ENCODE measurements at places on chromosomes 6 and 20.
A peak's percentile ranks its signal among the peaks of the same experiment; 100 is the strongest.

DNA sequence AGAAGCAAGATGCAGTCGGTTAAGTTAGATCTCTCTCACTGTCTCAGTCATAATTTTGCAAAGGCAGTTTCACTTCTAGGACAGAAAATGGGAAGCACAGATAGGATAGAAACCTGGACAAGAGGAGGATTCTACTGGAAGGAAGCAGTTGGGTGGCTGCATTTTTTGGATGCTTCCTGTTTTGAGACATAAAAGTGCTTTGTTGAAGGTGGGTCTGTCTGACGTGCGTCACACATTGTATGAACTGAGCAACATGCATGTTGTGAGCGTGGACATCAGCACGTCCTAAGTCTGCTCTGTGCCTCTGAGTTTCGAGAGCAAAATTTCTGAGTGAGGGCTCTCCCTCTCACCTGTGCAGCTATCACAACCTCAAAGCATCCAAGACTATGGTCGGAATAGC, 68.7 kb upstream of the SNX9 start:
- DNase-seq = no peak
- H3K36me3 ChIP-seq = no peaks in the 10 kb centered on the region
- peaks cover 68% of the 10 kb centered on the region for H3K27me3 ChIP-seq
- no peak overlapping the region for H3K4me3 ChIP-seq

GRCh38 chr20:32632461-32633354, 41.0 kb downstream of the C20orf203 start:
- H3K27me3 ChIP-seq = peaks cover 23% of the 10 kb centered on the region
- no peak overlapping the region for H3K27ac ChIP-seq
- DNase-seq = no peak
- H3K4me1 ChIP-seq = peaks cover 4% of the 10 kb centered on the region
- H3K4me3 ChIP-seq = no peak overlapping the region
- no peaks in the 10 kb centered on the region for H3K36me3 ChIP-seq

DNA sequence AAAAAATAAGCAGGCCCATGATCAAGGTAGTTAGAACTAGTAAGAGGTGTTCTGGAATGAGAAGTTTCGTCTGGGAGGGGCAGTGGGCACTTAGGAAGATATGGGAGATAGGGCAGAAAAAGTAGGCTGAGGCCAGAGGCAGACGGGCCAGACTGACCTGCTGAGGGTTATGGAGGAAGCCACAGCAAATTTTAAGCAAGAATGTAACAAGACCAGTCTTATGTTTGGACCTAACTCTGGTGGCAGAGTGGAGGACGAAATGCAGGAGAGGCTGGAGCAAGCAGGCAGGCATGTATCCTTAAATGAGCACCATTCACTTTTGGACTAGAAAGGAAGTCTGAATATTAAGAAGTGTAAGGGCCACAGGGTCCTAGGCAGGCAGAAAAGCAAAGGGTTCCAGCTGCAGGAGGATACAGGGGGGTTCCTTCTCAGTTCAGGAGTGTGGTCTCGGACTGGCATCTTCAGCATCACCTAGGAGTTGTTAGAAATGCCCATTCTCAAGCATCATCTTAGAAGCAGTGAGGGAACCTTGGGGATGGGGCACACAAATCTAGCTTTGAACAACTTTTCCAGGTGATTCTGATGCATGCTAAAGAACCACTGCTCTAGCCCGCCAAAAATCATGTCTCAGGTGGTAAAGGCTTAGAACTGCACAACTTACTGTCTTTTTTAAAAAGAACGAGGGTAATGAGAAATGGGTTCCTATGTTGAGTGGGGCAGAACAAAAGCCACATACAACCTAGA, 1.7 kb upstream of the DSTN start:
- H3K4me1 ChIP-seq = peaks cover 16% of the 10 kb centered on the region
- peaks cover 12% of the 10 kb centered on the region for H3K36me3 ChIP-seq
- DNase-seq = no peak
- H3K4me3 ChIP-seq = peak overlapping the region; percentile 98
- no peaks in the 10 kb centered on the region for H3K27me3 ChIP-seq

GRCh38 chr20:45913116-45913515, 1.2 kb upstream of the PLTP start:
- H3K27me3 ChIP-seq = peaks cover 6% of the 10 kb centered on the region
- peaks cover 6% of the 10 kb centered on the region for H3K36me3 ChIP-seq
- H3K4me1 ChIP-seq = peaks cover 16% of the 10 kb centered on the region
- no peak overlapping the region for H3K4me3 ChIP-seq
- no peak for DNase-seq

DNA sequence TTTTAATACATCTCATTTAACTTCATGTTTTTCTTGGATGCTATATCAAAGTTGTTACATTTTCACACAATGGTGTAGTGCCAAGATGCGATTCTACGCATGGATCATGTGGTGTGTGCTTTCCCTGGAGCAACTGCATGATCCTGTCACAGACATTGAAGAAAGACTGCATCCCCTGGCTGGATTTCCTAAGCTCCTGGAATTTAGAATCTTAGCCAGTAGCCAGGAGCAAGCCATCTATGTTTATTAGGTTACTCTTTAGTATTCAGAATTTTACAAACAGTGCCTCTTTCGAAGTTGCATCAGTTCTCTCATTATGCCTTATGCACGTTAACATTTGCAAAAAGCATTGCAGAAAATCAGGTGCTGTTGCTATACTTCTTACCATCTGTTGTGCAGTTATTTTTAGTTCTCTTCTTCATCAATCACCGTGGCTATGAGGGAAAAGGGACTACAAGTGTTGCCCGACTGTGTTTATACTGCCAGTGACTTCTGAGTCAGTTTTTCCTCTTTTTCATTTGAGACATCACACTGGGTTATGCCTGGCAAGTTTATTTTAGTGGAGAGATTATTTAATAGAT, 584.2 kb downstream of the BCKDHB start:
- H3K36me3 ChIP-seq = peaks cover 3% of the 10 kb centered on the region
- DNase-seq = no peak
- H3K27ac ChIP-seq = no peak overlapping the region
- no peak overlapping the region for H3K4me3 ChIP-seq
- no peaks in the 10 kb centered on the region for H3K4me1 ChIP-seq
- no peaks in the 10 kb centered on the region for H3K27me3 ChIP-seq

GRCh38 chr20:20235681-20236080, 132.2 kb upstream of the INSM1 start:
- peaks cover 40% of the 10 kb centered on the region for H3K27me3 ChIP-seq
- no peak overlapping the region for H3K4me3 ChIP-seq
- H3K27ac ChIP-seq = no peak overlapping the region
- DNase-seq = no peak

GRCh38 chr6:168988801-168989200, 264.8 kb downstream of the THBS2 start:
- no peaks in the 10 kb centered on the region for H3K36me3 ChIP-seq
- H3K27ac ChIP-seq = no peak overlapping the region
- no peaks in the 10 kb centered on the region for H3K4me1 ChIP-seq
- no peak overlapping the region for H3K4me3 ChIP-seq
- peaks cover 7% of the 10 kb centered on the region for H3K27me3 ChIP-seq

DNA sequence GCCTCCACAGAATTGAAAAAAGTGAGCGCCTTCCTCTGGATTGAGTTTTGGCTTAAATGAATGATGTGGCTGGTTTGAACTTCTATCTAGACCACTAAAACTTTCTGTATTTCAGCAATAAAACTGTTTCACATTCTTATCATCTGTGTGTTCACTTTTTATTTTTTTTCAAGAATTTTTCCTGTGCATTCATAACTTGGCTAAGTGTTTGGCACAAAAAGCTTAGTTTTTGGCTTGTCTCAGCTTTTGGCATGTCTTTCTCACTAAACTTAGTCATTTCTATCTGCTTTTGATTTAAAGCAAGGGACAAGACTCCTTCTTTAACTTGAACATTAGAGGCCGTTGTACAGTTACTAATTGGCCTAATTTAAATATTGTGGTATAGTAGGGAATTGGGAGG, 1015.1 kb downstream of the EPHA7 start:
- H3K4me1 ChIP-seq = no peaks in the 10 kb centered on the region
- no peaks in the 10 kb centered on the region for H3K27me3 ChIP-seq
- H3K36me3 ChIP-seq = no peaks in the 10 kb centered on the region
- H3K27ac ChIP-seq = no peak overlapping the region

- H3K4me3 ChIP-seq = peak overlapping the region; percentile 91
- H3K27ac ChIP-seq = peak overlapping the region; percentile 87
- H3K36me3 ChIP-seq = peaks cover 8% of the 10 kb centered on the region
These were observed 826 bp upstream of the PYGB start for GRCh38 chr20:25247000-25247517.

GRCh38 chr20:13341737-13342393, 120.8 kb downstream of the ISM1 start:
- DNase-seq = no peak
- no peaks in the 10 kb centered on the region for H3K36me3 ChIP-seq
- no peak overlapping the region for H3K27ac ChIP-seq
- no peak overlapping the region for H3K4me3 ChIP-seq
- H3K27me3 ChIP-seq = peaks cover 10% of the 10 kb centered on the region

DNA sequence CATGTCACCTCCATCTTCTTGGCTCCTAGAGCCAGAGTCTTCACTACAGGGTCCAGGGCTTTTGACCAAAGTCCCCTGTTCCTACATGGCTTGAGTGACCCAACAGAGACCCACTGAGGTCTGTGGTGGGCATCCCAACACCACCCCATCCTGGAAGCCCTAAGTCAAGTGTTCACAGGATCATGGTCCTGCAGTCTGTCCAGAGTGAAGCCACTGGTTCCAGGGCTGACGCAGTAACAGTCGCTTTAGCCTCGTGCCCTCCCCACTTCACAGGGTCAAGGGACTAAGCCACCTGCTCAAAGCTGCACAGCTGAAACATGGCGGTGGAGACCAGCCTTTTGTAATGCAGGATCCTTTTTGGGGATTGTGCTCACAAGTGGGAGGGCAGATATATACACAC, 133.9 kb downstream of the JPH2 start:
- H3K4me3 ChIP-seq = no peak overlapping the region
- H3K36me3 ChIP-seq = no peaks in the 10 kb centered on the region
- DNase-seq = no peak
- no peak overlapping the region for H3K27ac ChIP-seq
- peaks cover 20% of the 10 kb centered on the region for H3K27me3 ChIP-seq
- H3K4me1 ChIP-seq = peaks cover 1% of the 10 kb centered on the region

DNA sequence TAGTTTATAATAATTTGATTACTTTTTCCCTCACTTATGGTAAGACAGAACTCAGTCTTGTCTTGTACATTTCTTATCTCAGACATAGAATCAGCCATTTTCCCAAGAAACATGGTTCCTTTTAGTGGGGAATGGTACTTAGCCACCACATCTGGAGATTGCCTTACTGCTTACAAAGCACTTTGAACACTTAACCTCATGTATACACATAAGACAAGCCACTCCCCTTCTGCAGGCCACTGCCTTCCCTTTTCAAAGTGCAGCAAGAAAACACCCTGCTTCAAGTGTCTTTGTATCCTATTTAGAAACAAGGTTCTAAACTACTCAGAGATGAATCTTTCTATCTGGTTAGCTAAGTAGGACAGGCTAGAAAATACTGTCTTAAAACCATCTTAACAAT, 159.2 kb downstream of the UBE3D start:
- H3K4me1 ChIP-seq = no peaks in the 10 kb centered on the region
- H3K36me3 ChIP-seq = no peaks in the 10 kb centered on the region
- no peak for DNase-seq
- H3K27ac ChIP-seq = no peak overlapping the region
- no peak overlapping the region for H3K4me3 ChIP-seq

DNA sequence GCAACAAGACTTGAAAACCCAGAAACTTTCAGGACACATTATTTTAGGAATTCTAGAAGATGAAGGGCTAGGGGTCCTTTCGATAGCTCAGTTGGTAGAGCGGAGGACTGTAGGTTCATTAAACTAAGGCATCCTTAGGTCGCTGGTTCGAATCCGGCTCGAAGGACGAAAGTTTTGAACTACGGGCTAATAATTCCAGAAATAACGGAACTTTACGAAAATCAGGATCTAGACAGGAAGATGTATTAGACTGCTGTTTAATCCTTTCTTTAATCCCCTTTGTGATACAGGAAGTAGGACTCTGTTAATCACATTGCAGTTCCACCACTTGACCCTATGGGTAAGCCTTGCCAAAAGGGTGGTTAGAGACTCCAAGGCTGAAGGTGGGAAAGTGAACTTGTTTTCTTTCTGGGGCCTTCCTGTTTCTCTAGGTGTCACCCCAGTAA, 21.2 kb upstream of the ABT1 start:
- H3K4me3 ChIP-seq = no peak overlapping the region
- H3K4me1 ChIP-seq = peaks cover 23% of the 10 kb centered on the region
- no peak for DNase-seq
- peaks cover 38% of the 10 kb centered on the region for H3K36me3 ChIP-seq
- H3K27me3 ChIP-seq = no peaks in the 10 kb centered on the region
- no peak overlapping the region for H3K27ac ChIP-seq

- no peak for DNase-seq
- peaks cover 68% of the 10 kb centered on the region for H3K27me3 ChIP-seq
- H3K4me3 ChIP-seq = no peak overlapping the region
- peaks cover 2% of the 10 kb centered on the region for H3K36me3 ChIP-seq
- H3K4me1 ChIP-seq = peaks cover 17% of the 10 kb centered on the region
These were observed 3.1 kb downstream of the RAET1G start for GRCh38 chr6:149919834-149920225.

- H3K27me3 ChIP-seq = no peaks in the 10 kb centered on the region
- no peak overlapping the region for H3K27ac ChIP-seq
- H3K4me3 ChIP-seq = no peak overlapping the region
- H3K4me1 ChIP-seq = no peaks in the 10 kb centered on the region
These were observed 619.2 kb downstream of the C6orf118 start for GRCh38 chr6:164690241-164690640.

- no peak overlapping the region for H3K27ac ChIP-seq
- H3K4me1 ChIP-seq = no peaks in the 10 kb centered on the region
- no peak for DNase-seq
- no peak overlapping the region for H3K4me3 ChIP-seq
- no peaks in the 10 kb centered on the region for H3K36me3 ChIP-seq
These were observed 94.1 kb downstream of the YTHDF1 start for GRCh38 chr20:63121749-63122405.

- H3K4me1 ChIP-seq = peaks cover 32% of the 10 kb centered on the region
- H3K27me3 ChIP-seq = peaks cover 33% of the 10 kb centered on the region
- H3K4me3 ChIP-seq = peak overlapping the region; percentile 96
These were observed 818 bp upstream of the MDGA1 start for GRCh38 chr6:37698264-37699137.

DNA sequence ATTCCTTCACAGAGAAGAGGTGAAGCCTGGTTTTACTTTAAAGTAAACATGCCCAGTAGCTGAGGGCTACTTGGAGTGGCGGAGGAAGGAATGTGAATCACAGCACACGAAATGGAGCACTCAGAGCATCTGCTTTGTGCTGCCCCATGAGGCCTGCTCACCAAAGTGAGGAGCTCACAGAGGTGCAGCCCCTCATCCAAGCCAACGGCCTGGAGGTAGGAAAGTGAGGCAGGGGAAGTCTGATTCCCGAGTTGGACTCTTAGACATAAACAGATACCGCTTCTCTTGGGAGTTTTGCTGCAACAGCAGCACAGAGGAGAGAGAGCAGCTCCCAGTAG, 3.6 kb downstream of the YTHDF1 start:
- no peaks in the 10 kb centered on the region for H3K27me3 ChIP-seq
- peak overlapping the region; percentile 77 for H3K27ac ChIP-seq
- DNase-seq = no peak
- peaks cover 68% of the 10 kb centered on the region for H3K4me1 ChIP-seq

- no peak overlapping the region for H3K4me3 ChIP-seq
- DNase-seq = no peak
- no peaks in the 10 kb centered on the region for H3K4me1 ChIP-seq
- no peaks in the 10 kb centered on the region for H3K36me3 ChIP-seq
- H3K27me3 ChIP-seq = no peaks in the 10 kb centered on the region
These were observed 137.5 kb downstream of the FOXA2 start for GRCh38 chr20:22446613-22447446.

All from effector memory CD8-positive, alpha-beta T cell (primary cell).